ENCODE measurements at places on chromosomes 5 and 9.

- DNase-seq: no peak
Measured at GRCh38 chr5:57466544-57466943, 16.1 kb downstream of the ACTBL2 start.

DNA sequence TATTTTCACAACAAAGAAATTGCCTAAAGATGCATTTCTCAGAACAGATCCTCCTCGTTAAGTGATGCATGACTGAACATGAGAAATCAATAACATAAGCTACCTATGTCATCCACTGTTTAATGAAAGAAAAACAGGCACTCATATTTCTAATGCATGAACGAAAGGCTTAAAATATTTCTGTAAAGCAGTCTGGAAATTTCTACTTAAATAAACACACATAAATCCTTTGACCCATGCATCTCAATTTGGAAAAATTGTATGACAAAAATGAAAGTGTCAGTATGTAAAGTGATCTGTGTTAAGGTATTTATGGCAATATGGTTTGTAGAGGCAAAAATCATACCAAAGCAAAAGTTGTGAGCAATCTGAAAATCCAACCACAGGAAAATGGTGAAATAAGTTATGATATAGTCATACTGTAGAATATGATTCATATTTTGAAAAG is 399.2 kb upstream of the GRAMD2B start:
- DNase-seq: no peak

GRCh38 chr5:178121391-178122276 is 8.3 kb downstream of the N4BP3 start:
- peak; percentile 78 for DNase-seq

DNA sequence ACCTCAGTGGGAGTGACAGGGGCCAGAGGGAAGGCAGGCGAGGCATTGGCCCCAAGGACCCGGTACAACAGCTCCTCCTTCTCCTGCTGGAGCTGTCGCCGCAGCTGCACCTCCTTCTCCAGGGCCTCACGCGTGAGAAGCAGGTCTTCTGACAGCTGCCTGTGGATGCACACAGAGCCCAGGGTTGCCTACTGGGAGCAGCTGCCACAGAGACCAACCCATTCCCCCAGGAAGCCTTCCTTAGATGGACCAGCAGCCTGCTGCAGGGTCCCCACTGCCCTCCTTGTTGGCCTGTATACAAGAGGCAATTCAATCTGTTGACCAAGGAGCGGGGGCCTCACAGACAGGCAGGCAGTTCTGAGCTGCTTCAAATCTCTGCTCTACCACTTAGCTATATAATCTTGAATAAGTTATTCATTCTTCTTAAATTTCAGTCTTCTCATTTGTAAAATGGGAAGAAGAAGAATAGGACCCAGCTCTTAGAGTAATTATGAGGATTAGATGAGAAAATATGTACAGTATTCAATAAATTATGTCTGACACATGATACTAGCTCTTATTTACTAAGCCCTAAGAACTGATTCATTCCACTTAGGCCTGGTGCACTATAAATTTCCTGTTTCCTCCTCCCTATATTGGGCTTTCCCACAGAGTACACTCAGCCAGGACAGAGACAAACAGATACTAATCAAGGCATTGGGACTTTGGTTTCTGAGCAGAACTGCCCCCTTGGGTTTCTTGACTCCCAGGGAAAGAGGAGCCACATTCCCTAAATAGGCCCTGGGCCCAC is 26.1 kb upstream of the ANXA6 start:
- no peak for DNase-seq

- DNase-seq: peak; percentile 72
Measured at GRCh38 chr5:173753307-173754168, 134.6 kb upstream of the CPEB4 start.
